Hematopoietic multipotent progenitor cell treated with erythropoietin and hydrocortisone succinate and interleukin-3 and kit ligand, for 8 days (in vitro differentiated cells): ENCODE measurements at places on chromosomes 1 and 21.

- DNase-seq: no peak
Observed at GRCh38 chr1:56227401-56227800, 352.0 kb downstream of the PLPP3 start.

DNA sequence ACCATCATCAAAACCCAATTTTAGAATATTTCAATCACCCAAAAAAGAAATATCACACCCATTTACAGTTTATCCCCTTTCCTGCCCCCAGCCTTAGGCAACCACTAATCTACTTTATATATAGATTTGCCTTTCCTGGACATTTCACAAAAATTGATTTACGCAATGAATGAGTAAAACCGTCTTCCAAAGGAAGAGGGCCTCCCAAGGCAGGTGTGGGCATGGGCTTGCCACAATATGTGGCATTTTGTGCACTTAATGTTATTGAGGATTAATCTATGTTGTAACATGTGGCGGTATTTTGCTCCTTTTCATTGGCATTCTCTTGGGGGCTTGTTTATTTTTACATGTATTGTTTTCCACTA is 11.8 kb upstream of the BMP8B start:
- no peak for DNase-seq

GRCh38 chr1:230682274-230682673 is 31.6 kb downstream of the AGT start:
- no peak for DNase-seq

DNA sequence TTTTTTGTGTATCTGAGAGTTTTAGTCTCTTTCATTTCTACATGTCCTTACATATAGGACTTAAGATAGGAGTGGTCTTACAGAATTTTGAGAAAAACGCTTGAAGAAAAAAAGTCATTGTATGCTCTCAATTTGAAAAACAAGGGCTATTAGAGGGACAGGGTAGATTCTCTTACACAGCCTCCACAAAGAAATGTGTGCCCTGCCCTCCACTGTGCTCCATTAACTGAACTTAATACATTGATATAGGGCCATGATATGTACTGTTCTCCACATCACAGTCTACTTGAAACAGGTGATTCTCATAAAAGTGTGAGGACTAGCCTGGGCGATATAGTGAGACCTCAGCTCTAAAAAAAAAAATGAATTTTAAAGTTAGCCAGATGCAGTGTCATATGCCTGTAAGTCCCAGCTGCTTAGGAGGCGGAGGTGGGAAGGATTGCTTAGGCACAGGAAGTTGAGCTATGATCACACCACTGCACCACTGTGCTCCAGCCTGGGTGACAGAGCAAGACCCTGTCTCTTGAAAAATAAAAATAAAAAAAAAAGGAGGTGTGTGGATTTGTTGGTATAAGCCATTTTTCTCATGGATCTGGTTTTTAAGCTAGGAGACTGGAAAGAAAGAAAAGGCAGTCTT is 77.0 kb downstream of the HMCN1 start:
- no peak for DNase-seq

DNA sequence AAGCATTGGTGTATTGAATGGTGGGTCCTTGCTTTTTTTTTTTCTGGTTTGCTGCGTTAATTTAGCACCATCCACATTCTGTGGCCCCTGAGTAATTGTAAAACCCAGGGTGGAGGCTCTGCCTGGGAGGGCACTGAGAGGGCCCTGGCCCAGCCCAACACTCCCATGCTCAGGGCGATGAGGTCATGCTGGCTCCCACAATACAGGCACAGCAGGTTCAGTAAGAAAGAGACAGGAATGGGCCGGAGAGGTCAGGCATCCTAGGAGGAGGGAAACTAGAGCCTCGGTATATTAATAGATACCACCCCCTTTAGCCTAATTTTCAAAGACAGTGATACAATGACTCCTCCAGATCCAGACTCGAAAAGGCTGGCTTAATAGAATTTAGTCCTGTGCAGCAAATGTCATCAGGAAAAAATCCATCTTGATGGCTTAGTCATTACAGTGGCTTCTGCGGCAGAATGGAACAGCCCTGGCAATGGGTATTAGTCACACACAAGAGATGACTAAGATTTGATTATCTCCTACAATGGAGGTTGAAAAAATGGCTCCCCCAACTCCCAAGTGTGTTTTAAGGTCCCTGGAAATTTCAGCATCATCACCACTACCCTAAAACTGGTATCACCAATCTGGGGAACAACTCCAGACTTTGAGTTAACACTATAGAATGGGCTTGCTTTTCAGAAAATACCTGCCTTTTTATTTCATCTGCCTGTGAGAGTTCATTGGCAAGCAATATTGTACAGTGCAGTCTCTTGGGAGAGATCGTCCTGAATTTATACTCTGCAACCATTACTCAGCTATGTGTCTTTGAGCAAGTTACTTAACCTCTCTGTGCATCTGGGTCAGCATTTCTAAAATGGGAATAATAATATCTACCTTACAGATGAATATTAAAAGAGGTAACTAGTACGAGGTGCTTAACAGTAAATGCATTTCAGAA is 43.9 kb upstream of the LYST start:
- peak; percentile 50 for DNase-seq

DNA sequence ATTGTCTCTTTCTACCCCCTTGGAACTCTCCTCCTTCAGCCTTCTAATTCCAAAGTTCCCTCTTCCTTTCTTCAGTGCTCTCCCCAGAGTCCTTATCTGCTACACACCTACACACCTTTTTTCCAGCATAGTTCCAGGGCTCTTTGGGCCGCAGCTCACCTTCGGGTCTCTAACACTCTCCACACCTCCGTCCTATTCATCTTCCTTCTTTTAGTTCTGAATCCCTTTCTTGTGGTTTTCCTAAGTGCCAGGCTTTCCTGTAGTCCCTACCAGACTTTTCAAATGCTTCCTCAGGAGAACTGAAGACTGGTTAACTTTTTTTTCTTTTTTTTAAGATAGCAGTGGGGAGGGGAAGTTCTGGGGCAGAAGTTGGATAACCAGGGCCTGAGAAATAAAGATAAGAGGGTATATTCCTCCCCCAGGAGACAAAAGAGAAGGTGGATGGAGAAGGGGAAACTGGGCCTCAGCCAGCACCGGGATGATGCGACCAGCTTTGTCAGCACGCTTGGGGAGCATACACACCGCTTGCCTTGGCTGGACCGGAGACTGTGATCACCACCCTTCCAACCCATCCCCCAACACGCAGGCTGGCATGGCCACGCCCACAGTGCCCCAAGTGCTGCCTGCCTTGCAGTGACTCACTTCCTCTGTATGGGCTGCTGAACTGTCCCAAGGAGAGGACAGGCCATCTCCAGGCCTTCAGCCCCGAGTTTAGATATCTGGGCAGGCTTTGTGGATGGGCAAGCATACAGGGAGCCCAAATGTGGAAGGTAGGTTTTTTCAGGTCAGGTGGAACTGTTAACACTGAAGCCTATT is 2.5 kb upstream of the CERS2 start:
- peak; percentile 99 for DNase-seq

- peak; percentile 41 for DNase-seq
Observed at GRCh38 chr1:6490181-6491080, 1.0 kb downstream of the PLEKHG5 start.

DNA sequence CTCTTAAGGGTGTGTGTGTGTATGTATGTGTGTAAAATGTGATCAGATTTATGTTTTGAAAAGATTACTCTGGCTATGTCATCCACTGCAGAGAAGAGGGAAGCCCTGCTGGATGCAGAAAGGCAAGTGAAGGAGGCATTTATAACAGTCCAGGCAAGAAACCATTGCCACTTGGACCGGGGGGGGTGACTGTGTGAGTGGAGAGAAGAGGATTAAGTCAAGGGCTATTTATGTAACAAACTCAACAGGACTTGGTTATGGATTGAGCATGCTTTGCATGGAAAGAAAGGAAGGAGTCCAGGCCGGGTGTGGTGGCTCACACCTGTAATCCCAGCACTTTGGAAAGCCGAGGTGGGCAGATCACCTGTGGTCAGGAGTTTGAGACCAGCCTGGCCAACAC is 143.0 kb downstream of the URB2 start:
- DNase-seq: no peak

- DNase-seq: peak; percentile 61
Observed at GRCh38 chr1:233440951-233441401, 113.5 kb downstream of the MAP3K21 start.

DNA sequence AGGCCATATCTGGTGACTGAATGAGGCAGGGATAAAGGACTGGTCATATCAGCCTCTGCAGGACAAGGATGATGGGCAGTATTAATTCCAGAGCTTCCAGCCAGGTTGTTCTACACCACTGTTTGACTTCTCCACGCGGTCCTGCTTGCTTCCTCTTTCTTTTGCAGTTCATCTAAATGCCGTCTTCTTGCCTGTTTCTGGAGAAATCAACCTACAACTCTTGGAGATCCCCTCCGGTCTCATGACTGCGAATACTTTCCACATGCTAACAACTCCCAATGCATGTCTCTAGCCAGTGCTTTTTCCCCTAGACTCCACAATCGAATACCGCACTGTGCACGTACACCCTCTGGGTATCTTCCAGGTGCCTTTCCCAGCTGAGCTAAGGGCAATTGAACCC is 14.1 kb upstream of the TIAM1 start:
- DNase-seq: no peak

DNA sequence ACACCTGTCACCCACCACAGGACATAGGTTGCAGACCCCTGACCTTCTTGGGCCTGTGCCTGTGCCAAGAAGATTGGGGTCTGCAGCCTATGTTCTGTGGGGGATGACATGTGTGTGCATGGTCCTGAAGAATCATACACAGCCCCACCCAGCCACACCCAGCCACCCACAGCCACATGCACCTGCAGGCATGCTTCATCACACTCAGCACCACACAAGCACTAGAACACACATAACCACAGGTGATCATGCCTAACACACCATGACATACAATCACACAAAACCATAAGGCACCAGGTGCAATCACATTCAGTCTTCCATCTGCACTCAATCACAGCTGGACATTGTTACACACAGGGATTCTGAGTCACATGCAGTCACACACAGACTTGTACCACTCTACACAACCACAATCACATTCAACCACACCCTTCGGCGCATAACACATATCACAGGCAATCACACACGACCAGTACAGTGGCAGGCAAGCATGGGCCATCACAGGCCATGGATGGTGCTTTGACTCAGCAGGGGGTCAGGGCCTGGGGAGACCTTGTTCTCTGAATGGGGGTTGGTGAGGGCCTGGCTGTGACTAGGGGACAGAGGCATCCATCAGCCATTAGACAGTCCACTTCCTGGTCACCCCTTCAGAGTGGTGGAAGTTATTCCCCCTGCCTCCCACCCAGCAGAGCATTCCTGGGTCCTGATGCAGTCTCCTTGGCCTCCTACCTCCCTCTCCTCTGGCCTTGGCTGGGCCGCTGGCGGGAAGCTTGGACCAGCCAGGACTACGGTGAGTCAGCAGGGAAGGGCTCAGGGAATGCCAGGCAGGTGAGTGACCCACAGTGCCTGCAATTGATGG is 44.3 kb upstream of the EPS8L3 start:
- peak; percentile 59 for DNase-seq

DNA sequence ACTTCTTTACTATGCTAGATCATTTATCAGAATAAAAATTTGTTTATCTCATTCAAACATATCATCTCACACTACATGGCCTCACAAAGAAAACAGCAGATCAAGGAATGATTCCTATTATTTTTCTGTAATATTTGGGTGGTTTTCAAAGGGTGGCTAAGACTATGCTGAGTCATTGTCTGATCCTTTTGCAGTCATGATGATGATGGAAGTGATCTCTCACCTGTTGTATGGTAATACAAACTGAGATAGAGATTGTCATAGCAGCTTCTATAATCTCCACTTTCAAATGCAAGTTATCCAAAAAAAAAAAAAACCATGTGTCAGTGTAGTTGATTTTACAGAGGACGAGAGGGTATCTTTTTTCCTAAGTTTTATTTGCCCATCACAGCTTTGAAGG is 37.2 kb upstream of the GBP5 start:
- DNase-seq: no peak

GRCh38 chr1:58045094-58045705 is 501.3 kb downstream of the OMA1 start:
- DNase-seq: no peak

- no peak for DNase-seq
Observed at GRCh38 chr1:45673956-45674355, 12.4 kb downstream of the GPBP1L1 start.

GRCh38 chr1:30285501-30285932 is 437.9 kb downstream of the MATN1 start:
- DNase-seq: no peak

DNA sequence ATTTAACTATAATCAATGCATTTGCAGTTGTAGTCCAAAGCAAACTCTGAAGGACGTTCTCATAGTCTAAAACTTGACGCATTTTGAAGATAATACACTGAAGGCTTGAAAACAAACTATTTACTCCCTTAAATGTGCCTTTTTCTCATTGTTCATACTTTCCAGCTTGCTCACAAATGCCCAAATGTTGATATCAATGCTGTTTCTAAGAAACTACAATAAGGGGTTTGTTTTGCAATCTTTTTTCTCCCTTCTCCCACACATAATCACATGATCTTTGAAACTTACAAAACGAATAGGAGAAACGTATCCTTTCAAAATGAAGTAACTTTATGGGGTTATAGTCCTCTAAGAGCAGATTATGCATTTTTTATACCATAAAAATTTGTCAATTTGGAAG is 508.7 kb downstream of the DPYD start:
- DNase-seq: no peak

DNA sequence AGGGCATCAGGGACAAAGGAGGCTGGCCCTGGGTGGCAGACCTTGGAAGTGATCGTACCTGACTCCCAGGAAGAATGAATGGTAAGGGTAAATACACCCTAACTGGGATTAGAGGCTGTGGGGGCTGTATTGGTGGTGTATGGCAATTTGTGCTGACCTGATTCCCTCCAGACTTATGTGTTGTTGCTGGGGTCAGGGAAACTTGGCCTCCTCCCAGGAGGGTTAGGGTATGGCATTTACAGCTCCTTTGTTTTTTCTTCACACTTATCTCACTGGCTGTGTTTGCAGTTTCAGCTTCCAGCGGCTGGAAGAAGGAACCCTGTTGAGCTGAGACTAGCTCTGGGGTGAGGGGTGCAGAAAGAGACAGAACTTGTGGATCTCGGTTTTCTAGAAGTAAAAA is 8.2 kb downstream of the VANGL1 start:
- DNase-seq: no peak

DNA sequence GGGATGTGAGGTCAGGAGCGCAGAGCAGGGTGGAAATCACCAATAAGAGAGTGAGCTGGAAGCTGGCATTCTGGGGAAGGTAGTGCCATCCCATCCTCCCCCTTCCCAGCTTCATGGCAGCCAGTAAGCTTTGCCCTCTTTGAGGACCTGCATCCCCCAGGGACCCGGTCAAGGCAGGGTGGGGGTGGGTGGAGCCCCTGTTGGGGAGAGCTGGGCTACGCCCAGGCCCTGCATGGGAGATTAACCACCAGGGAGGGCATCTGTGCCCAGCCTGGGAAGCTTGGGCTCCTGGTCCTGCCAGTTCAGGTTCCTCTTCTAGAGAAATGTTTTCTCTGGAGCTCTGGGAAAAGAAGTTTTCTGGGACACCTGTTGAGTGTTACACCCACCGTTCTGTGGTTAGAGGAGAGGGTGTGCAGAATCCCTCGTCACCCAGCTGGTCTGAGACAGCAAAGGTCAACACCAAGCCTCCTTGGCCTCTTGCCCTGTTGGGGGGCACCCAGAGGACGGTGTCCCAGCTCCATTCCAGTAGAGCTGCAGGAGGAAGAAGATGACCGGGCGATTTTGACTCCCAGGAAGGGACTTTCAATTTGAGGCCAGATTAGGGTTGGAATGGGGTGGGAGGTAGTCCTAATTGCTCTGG is 30.1 kb upstream of the TENT5C start:
- no peak for DNase-seq

- DNase-seq: no peak
Observed at GRCh38 chr1:45557422-45557944, 6.9 kb downstream of the AKR1A1 start.
